ENCODE measurements at places on chromosomes 7 and 10.

- DNase-seq: no peak
These were observed 2.5 kb upstream of the LFNG start for GRCh38 chr7:2517026-2517425.

- no peak for DNase-seq
These were observed 406.1 kb upstream of the FZD8 start for GRCh38 chr10:36048236-36048635.

DNA sequence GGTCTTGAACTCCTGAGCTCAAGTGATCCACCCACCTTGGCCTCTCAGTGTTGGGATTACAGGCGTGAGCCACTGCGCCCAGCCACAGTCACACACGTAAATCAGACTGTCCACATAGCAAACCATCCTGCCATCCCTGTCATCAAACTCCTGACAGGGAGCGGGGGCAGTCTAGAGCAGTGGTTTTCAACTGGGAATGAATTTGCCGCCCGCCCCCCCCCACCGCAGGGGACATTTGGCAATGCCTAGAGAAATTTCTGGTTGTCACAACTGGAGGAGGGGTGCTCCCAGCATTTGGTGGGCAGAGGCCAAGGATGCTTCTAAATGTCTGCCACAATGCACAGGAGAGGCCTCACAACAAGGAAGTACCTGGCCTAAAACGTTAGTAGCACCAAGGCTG is 24.1 kb downstream of the CAMK2G start:
- no peak for DNase-seq

GRCh38 chr7:114932991-114933390 is 11.1 kb downstream of the MDFIC start:
- no peak for DNase-seq

DNA sequence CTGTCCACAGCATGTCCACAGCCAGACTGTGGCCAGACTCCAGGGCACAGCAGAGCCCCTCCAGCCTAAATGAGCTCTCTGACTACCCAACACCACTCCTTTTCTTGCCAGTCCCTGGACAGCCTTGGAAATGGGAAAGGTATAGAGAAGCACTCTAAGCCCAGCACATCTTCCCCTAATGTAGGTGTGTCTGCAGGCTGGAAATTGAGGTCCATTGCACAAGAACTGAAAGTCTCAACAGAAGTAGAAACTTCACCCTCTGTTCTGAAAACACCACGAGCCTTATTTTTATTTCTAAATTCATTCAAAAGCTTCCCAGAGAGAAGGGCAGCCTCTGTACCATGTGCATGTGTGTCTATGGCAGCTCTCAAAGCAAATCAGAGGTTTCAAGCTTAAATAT is 3.7 kb upstream of the KCNMA1 start:
- DNase-seq: no peak

- DNase-seq: no peak
These were observed 162.4 kb upstream of the LAMB4 start for GRCh38 chr7:108292541-108292940.

- no peak for DNase-seq
These were observed 1063.4 kb upstream of the GHITM start for GRCh38 chr10:83075815-83076355.

GRCh38 chr10:74883428-74883827 is 57.0 kb downstream of the KAT6B start:
- DNase-seq: no peak

DNA sequence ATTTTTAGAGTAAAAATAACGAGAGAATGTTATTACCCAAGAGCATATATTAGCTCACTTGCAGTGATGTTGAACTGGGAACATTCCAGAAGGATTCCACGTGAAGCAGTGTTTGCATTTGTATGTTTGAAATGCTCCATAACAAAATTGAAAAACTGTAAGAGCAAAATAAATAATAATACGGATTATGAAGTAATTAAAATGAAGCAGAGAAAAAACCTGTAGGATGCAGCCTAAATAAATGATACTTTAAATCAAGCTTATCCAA is 203.3 kb downstream of the BAMBI start:
- no peak for DNase-seq

GRCh38 chr7:79770063-79770462 is 316.6 kb upstream of the MAGI2 start:
- no peak for DNase-seq

DNA sequence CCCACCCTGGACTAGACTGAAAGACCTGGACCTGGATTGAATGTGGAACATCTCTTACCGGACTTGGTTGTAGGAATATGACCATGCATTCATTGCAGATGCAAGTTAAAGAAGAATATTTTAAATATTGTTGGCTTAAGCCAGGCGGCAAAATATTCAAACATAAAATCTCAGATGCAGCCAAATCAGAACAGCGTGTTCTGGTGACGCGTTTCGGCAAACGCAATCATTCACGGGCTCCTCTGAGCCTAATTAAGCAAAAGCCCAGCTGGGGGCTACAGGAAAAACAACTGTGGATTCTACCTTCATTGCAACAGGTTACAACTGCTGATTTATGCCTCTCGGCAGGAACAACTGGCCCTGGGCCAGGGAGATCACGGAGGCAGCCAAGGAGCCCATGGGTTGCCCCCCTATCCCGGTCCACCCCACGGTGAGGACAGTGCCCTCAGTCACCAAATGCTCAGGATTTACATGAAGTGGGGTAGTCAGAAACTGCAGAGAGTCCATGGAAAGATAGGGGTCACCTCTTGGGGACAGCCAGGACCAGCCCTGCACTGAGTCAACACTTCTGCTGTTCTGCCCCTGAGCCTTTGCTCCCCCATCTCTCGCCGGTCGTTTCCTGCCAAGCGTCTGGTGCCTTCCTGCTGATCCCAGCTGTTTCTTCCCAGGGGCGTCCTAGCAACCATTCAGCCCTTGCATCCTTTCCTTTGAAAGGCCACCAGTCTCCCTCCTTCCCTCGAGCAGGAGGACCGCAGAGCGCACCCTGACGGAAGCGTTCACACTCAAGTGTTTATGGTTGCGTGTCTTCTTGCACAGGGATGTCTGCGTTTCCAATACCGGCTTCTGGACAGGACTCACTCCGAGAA is 64.4 kb upstream of the SFMBT2 start:
- DNase-seq: no peak

DNA sequence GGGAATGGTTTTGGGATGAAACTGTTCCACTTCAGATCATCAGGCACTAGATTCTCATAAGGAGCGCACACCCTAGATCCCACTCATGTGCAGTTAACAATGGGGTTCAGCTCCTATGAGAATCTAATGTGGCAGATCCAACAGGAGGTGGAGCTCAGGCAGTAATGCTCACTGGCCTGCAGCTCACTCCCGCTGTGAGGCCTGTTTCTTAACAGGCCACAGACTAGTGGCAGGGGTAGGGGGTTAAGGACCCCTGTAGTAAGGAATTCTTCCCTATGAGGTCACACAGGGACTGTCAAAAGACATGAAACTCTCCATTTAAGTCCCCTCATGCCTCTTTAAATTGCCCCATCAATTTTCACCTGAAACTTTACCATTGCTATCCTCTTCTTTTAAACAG is 8.0 kb downstream of the HGF start:
- DNase-seq: no peak

- DNase-seq: no peak
These were observed 9.4 kb upstream of the TES start for GRCh38 chr7:116200963-116201362.

DNA sequence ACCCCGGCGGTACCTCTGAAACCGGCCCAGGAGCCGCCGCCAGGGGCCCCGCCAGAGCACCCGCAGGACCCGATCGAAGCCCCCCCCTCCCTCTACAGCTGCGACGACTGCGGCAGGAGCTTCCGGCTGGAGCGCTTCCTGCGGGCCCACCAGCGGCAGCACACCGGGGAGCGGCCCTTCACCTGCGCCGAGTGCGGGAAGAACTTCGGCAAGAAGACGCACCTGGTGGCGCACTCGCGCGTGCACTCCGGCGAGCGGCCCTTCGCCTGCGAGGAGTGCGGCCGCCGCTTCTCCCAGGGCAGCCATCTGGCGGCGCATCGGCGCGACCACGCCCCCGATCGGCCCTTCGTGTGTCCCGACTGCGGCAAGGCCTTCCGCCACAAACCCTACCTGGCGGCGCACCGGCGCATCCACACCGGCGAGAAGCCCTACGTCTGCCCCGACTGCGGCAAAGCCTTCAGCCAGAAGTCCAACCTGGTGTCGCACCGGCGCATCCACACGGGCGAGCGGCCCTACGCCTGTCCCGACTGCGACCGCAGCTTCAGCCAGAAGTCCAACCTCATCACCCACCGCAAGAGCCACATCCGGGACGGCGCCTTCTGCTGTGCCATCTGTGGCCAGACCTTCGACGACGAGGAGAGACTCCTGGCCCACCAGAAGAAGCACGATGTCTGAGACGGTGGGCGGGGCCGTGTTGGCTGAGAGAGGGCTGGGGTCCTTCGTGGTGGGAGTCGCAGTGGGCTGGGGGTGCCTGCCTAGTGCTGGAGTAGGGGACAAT is 3.8 kb downstream of the REPIN1 start:
- no peak for DNase-seq

GRCh38 chr7:22632674-22633073 is 94.3 kb upstream of the IL6 start:
- DNase-seq: no peak

GRCh38 chr10:122056431-122057094 is 67.6 kb downstream of the TACC2 start:
- DNase-seq: no peak

GRCh38 chr7:130070861-130071622 is 708 bp downstream of the KLHDC10 start:
- DNase-seq: no peak
